Activated CD8-positive, alpha-beta memory T cell treated with anti-CD3 and anti-CD28 coated beads for 24 hours (primary cell): ENCODE measurements at places on chromosomes 7 and 10.

GRCh38 chr7:93835702-93836101, 54.9 kb downstream of the TFPI2 start:
- no peak for DNase-seq

DNA sequence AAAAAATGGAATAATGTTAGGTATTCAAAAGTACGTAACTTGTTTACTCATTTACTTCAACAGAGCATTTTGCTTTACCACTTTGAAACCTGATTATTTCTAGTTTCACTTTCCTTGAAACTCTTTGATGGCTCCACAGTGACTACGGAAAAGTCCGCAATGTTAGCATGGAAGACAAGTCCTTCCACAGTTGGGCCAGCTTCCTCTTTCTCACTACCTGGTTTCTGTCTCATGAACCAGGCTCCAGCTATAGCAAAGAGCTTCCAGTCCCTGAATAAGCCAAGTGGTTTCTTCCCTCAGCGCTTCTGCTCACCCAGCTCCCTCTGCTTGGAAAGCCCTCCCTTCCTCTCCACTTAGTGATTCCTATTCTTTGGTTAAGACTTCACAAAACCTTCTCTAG, 44.8 kb upstream of the SLC16A12 start:
- DNase-seq = no peak

- DNase-seq = no peak
Observed at GRCh38 chr10:119447823-119448546, 94.5 kb downstream of the RGS10 start.

- no peak for DNase-seq
Observed at GRCh38 chr10:1504940-1505339, 232.4 kb downstream of the ADARB2 start.

GRCh38 chr7:155680124-155680523, 35.7 kb downstream of the RBM33 start:
- DNase-seq = no peak

- DNase-seq = peak; percentile 84
Observed at GRCh38 chr7:100493476-100494264, 9.9 kb downstream of the NYAP1 start.

GRCh38 chr10:63896992-63897391, 375.8 kb downstream of the REEP3 start:
- no peak for DNase-seq

- no peak for DNase-seq
Observed at GRCh38 chr7:143387156-143387975, 6.2 kb downstream of the ZYX start.

- DNase-seq = no peak
Observed at GRCh38 chr10:93701866-93702209, 554 bp downstream of the FRA10AC1 start.

DNA sequence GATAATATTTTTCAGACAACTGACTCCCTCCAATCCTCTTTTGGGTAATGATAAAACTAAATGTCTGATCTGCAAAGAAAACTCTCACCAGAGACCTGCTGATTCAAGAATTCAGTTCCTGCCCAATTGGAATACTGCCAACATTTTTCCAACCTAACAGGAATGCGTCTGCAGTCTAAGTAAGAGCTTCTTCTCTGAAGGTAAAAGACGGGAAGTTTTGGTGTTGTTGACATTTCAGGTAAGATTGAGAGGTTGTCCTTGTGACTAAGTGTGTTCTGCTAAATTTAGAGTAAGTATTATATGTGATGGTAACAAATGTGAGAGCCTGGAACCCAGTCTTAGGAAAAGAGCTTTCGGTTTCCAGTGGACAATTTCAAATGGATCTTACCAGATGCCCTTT, 17.6 kb downstream of the IFIT5 start:
- DNase-seq = no peak

- no peak for DNase-seq
Observed at GRCh38 chr7:4681218-4681851, 760 bp upstream of the FOXK1 start.

DNA sequence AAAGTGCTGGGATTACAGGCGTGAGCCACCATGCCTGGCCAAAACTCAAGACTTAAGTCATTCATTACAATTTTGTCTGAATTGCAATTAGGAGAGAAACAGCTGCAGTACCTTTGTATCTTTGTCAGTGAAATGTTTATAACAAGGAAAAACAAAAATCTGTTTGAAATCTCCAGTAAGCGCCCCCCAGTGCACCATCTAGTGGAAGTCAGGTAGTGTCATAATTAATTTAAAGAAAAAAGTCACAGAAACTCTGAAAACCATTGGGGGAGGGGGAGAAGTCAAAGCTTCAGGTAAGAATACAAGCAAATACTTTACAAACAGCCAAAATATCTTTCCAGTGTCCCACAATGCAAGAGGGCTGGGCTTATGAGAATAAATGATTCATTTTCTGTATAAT, 2.8 kb downstream of the MPP7 start:
- DNase-seq = no peak

DNA sequence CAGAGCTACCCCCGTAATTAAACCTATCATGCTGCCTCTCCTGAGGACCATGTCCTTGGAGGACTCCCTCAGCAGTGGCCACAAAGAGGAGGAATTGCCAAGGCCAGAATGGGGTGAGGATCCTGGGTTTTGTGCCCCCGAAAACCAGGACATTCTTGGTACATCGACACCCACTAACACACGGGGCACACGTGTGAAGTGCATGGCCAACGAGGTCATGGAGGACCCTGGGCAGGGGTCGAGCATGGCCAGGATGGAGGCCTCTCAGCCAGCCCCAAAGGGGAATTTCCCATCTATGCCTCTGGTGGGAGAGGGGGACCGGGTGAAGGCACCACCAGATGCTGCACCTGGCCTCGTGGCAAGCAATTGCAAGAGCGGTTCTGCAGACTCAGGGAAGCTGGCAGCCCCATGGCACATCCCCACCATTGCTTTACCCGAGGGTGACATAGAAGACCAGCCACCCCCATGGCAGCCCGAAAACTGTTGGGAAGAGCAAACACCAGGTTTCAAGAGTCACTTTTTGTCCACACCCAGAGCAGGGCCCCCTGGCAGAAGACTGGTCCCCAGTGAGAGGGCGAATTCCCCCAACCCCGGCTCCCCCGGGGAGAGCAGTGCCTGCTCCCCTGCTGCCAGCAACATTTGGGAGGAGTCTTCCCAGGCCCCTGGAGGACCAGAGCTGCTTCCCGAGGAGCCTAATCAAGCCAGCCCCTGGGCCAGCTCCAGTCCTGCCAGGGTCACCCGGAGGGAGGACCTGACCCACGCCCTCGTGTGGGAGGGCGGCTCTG, 26.4 kb downstream of the C10orf71 start:
- DNase-seq = peak; percentile 45

DNA sequence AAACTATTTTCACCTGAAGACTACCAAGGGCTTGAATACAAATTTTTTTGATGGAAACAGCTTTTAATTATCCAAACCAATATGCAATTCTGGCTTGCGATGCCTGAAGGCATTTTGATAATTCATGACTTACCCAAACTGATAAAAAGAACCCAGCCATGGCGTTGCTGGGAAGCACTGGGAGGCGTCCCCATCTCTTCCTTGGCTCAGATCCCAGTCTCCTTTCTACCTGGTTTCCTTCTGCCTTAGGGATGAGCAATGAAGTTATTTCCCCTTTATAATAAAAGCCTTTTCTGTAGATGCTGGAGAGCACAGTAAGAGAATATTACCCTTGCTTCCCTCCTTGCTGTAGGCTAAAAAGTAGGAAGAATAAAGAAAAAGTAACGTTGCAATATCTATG, 129.1 kb upstream of the ANK3 start:
- no peak for DNase-seq

DNA sequence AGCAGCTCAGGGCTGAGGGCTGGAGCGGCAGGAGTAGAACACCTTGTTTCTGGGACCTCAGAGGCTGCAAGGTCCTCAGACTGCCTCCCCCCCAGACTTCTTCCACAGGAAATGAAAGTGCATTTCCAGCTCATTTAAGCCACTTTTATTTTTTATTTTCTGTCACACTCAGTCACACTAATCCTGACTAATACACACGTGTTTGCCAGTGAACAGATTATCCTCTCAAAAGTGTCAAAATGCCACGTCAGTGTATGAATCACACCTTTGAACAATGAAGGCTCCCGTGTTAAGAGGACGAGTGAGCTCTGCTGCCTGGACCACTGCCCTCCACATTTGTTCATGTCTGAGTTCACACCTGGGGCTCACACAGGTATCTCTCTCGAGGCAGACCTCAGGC, 488.5 kb downstream of the DNAJB6 start:
- DNase-seq = no peak

DNA sequence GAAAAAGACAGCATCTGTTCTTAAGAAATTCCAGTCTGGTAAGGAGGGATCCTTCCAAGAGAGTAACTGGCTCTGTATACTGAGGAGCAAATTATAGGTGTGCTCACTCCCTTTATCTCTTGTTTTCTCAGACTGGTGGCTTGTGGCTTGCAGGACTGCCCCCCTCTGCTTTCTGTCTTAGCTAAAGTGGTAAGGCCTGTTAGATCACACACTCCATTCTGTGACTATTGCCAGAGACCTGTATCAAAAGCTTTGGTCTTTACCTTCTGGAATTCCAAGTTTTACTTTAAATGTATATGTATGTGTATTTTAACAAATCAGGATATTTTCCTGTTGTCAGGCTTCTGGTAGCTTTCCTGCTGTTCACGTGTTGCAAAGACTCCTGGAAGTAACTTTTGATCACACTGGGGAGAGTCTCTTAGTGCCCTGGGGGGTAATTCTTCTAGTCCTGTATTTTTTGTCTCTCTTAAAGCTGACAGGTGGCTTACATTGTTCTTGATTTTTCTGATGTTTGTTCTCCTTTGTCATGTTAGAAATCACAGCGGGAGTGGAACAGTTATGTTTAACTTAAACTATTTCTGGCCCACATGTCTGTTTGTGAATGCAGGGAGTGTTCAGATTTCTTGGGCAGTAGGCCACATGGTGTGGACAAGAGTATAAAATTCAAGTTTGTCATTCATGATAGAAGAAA, 99.0 kb downstream of the PLPP4 start:
- no peak for DNase-seq

DNA sequence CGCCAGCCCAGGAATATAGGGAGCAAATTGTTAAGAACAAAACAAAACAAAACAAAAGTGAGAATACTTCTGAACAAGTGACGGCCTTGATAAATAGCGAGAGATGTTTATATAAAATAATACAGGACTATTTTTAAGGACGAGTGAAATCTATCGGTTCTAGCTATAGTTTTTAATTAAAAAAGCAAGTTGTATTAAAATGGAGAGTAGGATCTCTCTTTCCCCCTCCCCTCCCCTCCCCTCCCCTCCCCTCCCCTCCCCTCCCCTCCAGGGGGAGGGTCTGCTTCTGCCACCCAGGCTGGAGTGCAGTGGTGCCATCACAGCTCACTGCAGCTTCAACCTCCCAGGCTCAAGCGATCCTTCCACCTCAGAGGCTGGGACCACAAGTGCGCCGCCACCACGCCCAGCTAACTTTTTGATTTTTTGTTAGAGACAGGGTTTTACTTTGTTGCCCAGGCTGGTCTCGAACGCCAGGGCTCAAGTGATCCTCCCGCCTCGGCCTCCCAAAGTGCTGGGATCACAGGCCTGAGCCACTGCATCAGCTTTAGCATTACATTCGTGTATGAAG, 440 bp upstream of the TCAF1 start:
- DNase-seq = no peak

GRCh38 chr10:47095211-47095610, 184.0 kb downstream of the PTPN20 start:
- DNase-seq = peak; percentile 49

- DNase-seq = no peak
Observed at GRCh38 chr10:50618624-50619023, 5.1 kb downstream of the SGMS1 start.

DNA sequence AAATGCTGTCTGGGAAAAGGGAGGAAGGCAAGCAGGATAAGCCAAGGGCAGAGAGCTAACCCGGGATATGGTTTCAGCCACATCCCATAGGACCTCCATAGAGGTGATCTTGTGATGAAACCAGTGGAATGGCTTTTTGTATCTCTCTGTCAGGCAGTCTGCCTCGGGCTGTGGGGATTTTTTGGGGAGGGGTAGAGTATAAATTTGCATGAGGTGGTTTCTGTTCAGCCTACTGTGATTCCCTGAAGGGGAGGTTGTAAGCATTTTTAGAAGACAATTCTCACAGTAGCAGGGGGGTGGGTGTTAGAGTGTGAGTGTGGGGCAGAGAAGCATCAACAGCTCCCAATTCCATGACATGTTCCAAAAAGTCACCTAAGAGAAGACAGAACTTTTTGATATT, 11.8 kb downstream of the OR9A2 start:
- DNase-seq = no peak

DNA sequence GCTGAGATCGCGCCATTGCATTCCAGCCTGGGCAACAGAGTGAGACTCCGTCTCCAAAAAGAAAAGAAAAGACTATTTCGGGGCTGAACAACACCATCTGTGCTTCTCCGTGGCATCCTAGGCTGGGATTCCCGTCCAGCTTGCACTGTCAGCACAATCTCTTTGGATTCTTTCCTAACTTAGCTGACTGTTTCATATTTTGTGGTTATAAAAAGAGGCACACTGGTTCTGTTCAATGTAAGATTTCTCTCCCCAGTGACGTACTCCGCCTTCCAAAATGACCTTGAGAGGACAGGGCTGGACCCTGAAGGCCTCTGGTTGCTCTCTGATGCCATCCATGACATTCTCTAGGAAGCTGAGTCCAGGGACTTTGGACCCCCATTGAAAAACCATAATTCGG, 8.8 kb downstream of the ZNHIT1 start:
- no peak for DNase-seq

GRCh38 chr7:132609222-132609621, 33.0 kb upstream of the PLXNA4 start:
- DNase-seq = no peak

GRCh38 chr7:99128076-99128950, 15.6 kb downstream of the SMURF1 start:
- no peak for DNase-seq

- no peak for DNase-seq
Observed at GRCh38 chr7:48087349-48087748, 1.7 kb upstream of the UPP1 start.

DNA sequence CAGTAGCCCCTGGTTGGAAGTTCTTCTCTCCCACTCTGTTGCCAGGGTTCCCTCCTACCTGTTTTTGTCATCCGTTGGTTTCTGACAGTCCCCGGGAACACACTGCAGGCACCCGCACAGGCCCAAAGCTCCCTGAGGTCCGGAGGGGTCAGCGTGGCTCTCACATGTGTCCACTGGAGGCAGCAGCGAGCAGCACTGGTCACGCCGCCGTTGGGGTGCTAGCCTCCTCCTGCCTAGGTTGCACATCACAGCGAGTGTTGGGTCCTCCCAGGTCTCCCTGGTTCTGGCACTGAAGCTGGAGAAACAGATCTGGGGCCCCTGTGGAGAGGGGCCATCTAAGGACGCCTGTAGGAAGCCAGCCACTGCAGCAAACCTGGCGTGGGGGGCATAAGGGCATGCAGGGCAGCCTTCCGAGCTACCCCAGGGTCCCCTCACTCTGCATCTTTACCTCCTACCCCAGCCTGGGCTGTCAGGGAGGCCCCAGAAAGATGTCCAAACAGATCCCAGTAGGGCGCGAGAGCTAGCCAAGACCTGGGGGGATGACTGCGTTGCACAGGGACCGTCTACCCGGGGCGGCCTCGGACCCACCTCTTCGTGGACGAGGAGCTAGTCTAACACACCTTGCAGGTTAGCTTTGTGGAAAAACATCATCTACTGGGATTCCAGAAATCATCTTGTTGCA, 28.9 kb downstream of the LRRC27 start:
- DNase-seq = peak; percentile 73
